Stimulated activated CD4-positive, alpha-beta T cell treated with anti-CD3 and anti-CD28 coated beads, TNF-alpha, amount 100 ng/mL, for 24 hours (primary cell): ENCODE measurements at places on chromosomes 5 and 9.

DNA sequence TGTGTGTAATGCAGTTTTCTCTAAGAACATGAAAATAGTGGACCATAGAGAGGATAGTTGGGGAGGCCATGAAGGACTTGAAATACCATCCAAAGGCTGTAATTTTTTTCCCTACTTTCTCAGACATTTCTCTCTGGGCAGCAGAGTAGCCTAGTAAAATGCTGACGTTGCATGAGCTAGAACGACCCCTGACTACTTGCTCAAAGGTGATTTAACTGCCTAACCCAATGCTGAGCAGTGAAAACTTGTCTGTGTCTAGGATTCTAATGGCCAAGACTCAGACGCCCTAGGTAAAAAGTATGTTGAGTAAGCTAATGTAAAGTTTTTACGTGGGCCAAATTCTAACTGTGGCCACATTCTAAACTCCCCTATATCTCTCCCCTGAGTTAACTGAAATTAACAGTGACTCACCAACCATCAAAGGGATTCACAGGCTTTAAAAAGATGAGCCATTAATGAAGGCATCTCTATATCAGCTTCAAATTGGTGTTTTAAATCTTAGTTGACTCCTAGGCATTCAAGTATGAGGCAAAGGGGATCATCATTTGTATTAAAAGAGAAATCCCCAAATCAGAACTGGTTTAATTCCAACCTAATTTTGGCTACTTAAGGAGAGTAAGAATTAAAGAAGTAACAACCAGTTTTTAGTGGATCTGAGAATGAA is 121.0 kb upstream of the GAS1 start:
- DNase-seq, result no peak

- DNase-seq, result no peak
Observed at GRCh38 chr9:134138292-134138691, 2.4 kb downstream of the WDR5 start.

DNA sequence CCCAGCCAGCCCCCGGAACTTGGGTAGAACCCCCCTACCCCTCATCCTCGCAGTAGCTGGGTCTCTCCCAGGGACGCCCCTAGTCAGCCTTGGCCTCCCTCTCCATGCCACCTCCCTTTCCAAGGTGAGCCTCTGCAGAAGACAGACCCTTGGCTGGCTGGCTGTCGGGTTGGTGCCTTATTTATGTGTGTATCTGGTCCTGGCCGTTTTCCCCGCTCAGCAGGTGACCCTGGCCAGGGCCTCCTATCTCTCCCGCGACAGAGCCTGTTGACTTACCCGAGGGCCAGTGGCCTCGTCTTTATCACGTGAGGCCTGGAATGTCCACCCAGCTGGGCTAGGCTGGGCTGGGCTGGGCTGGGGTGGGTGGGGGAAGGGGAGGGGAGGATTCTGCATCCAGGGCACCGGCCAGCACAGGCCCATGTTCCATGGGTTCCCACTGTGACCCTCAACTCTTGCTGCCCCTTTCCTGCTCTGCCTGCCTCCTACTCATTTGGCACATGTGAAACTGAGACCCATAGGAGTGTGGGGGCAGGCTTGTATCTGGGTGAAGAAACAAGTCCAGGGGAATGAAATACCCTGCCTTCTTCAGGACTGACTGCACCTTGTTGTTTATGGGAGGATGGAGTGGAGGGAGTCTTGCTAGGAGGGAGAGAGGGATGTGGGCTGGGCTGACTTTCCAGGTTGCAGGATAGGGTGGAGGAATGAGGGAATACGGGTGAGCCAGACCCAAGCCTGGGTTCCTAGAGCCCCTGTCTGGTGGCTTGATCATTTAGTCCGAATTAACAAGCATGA is 3.1 kb downstream of the CXXC5 start:
- no peak for DNase-seq

- no peak for DNase-seq
Observed at GRCh38 chr5:108148715-108149139, 233.2 kb downstream of the FBXL17 start.

GRCh38 chr5:5854087-5854486 is 431.6 kb downstream of the ICE1 start:
- DNase-seq, result no peak

DNA sequence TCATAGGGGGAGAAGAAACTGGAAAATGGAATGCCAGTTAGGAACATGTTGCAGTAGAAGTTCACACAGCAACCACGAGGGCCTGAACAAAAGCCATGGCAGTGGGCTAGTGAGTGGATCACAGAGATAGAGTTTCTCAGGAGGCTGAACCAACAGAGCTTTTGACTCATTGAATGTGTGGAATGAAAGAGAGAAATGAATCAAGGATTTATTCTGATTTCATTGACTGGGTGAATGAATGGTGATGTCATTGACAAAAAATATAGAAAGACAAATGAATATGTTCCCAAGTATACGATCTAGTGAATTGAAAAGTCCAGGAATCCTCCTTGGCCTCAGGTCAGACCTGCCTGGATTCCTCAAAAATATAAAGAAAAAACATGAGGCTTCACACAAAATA is 99.2 kb downstream of the ZNF462 start:
- no peak for DNase-seq
